ENCODE measurements at places on chromosomes 16 and 17. TPM values are rescaled to one million over a fixed set of nuclear protein-coding genes. Genes with fewer than 3 reads are reported as not detected.

GRCh38 chr16:27852681-27853080, 210.8 kb downstream of the GSG1L start:
- no peak for DNase-seq

GRCh38 chr16:59596693-59597092, 862.6 kb upstream of the GOT2 start:
- DNase-seq: no peak

- DNase-seq: peak; percentile 52
Observed at GRCh38 chr17:17837966-17838962, 1.5 kb upstream of the SREBF1 start.

DNA sequence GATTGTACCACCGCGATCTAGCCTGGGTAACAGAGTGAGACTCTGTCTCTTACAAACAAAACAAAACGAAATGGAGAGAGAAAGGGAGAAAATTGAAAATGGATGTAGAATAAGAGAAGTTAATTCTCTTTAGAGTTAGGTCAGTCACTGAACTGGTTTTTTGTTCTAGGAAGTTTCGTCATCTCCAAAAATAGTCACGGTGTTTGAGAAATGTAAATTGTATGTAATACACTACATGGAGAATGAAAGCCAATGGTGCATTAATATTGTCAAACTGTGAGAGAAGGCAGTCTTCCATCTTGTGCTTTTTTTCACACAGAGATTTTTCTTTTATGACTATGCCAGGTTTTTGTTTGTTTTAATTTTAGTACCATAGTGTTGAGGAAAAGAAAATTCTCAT, 145.9 kb downstream of the BCAS3 start:
- no peak for DNase-seq

DNA sequence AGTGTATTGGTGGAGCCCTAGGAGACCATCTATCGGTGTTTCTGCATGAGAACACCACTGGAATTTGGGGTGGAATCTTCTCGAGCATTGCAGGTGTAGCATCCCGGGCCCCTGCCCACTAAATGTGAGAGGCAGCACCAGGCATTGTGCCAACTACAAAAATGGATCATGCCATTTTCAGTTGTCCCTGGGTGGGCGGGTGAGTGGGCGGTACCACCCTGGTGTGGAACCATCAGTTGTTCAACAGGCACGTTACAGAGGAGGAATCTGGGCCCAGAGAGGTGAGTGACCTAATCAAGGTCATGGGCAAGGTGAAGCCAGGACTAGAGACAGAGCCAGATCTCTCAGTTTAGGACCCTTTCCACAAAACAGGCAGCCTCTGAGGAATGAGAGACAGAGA, 8.8 kb downstream of the PIPOX start:
- DNase-seq: no peak

GRCh38 chr17:962670-963069, 16.9 kb downstream of the NXN start:
- no peak for DNase-seq

DNA sequence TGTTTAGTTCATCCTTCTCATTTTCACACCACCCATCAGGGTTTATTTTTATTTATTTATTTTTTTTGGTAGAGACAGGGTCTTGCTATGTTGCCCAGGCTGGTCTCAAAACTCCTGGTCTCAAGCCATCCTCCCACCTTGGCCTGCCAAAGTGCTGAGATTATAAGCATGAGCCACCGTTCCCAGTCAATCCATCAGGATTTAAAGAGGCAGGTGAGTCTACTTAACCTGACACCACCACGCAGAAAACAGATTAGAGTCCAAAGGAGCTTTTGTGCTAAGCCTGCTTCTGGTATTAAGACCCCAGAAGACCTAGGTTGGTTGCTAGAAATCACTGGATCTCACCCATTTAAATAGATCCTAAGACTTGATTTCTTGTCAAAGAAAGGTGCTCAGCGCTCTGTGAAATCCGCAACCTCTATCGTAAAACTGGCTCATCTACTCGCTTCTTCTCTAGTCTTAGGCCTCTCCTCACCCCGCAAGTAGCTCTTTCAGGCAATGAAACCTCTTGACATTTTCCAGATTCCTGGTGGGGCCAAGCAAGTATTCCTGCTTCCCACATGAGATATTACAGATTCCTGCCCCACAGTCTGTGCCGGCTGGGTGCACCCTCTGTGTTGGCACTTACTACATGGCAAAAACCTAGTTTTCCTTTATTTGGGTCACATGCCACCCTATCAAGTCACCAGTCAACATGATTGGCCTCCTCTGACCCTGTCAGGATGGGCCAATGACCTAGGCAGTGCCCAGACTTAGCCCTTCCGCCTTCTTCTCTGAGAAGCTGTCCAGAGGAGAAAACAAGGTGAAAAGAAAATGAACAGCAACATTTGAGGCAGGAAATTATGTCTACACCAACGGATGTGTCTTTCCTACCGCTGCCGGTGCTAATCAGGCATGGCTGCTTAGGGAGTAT, 9.0 kb downstream of the PITPNA start:
- no peak for DNase-seq

DNA sequence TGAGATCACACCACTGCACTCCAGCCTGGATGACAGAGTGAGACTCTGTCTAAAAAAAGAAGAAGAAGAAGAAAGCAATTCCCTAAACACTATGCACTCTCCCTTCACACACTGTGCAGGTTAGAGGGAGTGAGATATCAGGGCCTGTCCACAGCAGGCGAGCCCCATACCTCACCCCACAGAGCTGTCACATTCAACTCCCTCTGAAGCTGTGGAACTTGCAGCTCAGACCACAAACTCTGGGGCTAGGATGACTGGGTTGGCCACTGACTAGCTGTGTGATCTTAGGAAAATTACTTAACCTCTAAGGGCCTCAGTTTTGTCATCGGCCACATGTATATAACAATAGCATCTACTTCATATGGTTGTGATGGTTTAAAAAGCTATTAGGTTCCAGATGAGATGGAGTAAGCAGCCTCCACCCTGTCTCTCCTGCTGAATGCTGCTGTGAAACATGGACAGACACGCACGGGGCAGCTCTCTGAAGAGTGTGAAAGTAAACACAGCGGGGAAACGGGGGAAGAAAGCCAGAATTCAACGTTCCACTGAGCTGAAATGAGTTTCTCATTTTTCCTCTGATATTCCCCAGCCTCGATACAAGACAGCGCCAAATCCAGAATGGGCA, 13.6 kb upstream of the PYY start:
- DNase-seq: no peak

DNA sequence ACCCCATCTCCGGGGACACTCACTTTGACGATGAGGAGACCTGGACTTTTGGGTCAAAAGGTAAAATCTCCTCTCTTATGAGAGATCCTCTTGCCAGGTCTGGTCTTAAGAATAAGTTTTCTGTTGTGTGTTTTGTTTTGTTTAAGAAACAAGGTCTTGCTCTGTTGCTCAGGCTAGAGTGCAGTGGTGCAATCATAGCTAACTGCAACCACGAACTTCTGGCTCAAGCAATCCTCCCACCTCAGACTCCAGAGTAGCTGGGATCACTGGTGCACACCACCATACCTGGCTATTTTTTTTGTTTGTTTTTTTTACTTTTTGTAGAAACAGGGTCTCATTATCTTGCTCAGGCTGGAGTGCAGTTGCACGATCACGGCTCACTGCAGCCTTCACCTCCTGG, 4.1 kb downstream of the MMP25 start:
- no peak for DNase-seq

- no peak for DNase-seq
Observed at GRCh38 chr16:66578651-66579531, at the start of gene CMTM2. TSS of gene CMTM2 (plus strand) at chr16:66579463. CDS start at chr16:66579608, 145 bp downstream.

DNA sequence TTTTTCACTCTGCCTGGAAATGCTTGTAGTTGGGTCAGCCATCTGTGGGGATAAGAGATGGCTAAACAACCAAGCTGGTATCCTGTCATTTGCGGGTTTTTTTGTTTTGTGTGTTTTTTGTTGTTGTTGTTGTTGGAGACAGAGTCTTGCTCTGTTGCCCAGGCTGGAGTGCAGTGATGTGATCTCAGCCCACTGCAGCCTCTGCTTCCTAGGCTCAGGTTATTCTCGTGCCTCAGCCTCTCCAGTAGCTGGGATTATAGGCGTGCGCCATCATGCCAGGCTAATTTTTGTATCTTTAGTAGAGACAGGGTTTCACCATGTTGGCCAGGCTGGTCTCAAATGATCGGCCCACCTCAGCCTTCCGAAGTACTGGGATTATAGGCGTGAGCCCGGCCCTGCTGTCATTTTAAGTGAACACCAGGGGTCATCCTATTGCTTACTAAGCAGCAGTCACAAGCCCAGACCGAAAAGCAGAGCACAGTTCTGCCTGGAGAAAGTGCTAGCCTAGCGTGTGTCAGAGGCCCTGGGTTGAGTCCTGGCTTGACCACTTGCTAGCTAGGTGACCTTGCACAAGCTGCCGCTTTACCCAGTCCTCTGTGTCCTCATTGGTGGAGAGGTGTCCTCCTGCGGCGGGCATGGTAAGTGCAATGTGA, 4.6 kb downstream of the SMCR8 start:
- no peak for DNase-seq

DNA sequence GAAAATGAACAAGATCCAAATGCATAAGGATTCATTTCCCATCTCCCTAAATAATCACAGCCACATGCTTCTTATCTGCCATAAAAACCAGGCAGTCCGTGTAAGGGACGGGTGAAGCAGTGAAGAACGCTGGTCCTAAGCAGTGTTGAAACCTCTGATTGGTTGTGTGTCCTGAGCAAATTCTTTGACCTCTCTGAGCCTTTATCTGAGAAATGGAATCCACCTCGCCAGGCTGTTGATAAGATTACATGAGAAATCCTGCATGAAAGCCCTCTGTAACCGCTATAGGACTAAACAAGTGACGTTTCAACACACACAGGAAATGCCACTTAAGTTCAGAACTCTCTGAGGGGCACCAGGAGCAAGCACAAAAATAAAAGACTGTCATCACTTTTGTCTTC, 26.8 kb downstream of the GAS7 start:
- DNase-seq: no peak

- no peak for DNase-seq
Observed at GRCh38 chr17:36665417-36665816, 64.0 kb downstream of the MRM1 start.

DNA sequence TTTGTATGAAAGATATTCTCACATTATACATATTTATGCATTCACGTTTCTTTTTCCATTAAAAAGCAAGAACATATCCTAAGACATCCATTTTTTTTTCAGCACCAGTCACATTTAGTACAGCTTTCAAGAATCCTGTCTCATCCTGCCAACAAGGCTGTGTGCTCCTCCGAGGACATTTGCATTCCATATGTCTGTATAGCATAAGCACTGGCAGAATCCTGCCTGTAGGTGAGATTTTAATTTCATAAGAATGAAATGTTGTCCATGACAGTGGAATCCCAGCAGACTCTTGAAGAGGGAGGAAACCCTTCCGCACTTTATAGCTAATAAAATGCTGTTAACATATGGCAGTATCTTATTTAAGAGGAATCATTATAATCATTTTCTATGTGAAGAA, 2.9 kb upstream of the PMP22 start:
- DNase-seq: no peak

DNA sequence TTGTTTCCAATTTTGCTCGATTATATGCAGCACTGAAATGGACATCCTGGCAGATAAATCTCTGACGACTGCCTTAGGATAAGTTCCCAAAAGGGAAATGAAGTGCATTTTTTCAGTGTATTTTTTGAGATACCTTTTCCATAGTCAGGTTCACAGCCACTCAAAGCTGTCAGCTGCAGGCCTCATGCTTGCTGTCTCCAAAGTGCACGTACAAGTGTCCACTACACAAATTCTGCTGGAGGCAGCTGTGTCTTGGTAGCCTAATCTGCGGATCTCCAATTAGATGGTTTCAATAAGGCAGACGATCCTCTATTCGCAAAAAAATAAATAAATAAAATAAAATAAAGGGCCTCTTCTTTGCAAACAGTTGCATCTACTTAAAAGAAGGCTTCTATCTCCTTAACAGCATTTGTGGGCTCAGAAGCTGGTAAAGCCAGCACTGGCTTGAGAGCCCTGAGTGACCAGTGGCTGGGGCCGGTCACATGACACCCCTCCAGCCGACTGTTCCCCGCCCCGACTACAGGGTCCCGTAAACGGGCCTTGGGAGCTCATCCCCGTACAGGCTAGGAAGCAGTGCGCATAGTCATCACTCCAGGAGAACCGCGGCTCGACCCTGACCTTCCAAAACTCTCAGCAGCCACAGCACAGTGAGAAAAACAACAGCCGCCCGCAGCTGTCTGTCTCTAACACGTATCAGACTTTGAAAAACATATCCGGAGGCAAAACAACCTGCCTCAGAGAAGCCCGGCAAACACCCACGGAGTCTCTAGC, 18.8 kb downstream of the RPH3AL start:
- DNase-seq: peak; percentile 79

DNA sequence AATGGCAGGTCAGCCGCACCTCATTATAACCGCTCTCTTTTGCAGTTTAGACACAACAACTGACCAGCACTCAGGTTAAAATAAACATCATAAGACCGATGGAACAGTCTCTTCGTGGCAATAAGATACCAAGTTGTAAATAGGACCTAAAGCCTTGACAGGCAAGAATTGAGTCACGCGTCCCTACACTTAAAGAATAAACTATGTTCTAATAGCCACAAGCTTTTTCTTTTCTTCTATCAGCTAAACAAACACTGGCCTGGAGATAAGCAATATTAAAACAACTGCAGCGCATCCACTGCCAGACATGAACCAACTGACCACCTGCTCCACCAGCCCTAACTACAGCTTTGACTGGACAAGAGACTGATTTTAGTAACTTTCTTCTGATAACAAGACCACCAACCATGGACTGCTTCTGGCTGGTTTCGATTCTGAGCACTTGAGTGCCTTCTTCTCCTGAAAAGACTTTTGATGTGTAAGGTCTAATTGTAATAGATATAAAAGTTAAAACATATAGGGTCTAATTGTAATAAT, 17.5 kb downstream of the SLFN12L start:
- DNase-seq: no peak

DNA sequence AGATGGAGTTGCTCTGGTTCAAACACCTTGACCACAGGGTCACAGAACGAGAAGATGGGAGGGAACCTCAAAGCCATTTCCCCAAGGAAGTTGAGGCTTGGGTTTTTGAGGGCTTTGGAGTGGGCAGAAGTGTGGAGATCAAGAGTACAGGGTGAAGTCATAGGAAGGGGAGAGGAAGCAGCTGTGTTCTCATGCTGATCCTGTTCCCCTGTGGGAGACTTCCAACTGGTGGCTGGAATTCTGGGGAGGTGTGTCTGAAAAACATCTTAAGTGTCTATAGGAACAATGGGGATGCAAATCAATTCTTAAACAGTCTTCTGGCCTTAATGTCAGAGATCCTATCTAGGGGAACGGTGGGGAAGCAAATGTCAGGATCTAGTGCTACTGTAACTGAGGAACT, 38.8 kb upstream of the HSBP1 start:
- no peak for DNase-seq

GRCh38 chr17:1533661-1534325, 17.4 kb upstream of the INPP5K start:
- DNase-seq: no peak

GRCh38 chr17:41467561-41467960, 375 bp upstream of the KRT32 start:
- DNase-seq: no peak

- DNase-seq: no peak
Observed at GRCh38 chr16:80080287-80080851, 460.4 kb upstream of the DYNLRB2 start.

The MYH11 gene
- 19.3 TPM for total RNA-seq

The NOMO2 gene
- total RNA-seq: 127 TPM

The IL21R gene
- total RNA-seq: 0.23 TPM

The CPHXL2 gene
- total RNA-seq: not detected

The RAB37 gene
- 1.3 TPM for total RNA-seq

The OR1F1 gene
- total RNA-seq: not detected

The RGS11 gene
- 8.9 TPM for total RNA-seq

All from heart right ventricle (tissue), 16 donors.